ENCODE measurements at places on chromosomes 7 and 10. TPM values are rescaled to one million over a fixed set of nuclear protein-coding genes. Genes with fewer than 3 reads are reported as not detected.

DNA sequence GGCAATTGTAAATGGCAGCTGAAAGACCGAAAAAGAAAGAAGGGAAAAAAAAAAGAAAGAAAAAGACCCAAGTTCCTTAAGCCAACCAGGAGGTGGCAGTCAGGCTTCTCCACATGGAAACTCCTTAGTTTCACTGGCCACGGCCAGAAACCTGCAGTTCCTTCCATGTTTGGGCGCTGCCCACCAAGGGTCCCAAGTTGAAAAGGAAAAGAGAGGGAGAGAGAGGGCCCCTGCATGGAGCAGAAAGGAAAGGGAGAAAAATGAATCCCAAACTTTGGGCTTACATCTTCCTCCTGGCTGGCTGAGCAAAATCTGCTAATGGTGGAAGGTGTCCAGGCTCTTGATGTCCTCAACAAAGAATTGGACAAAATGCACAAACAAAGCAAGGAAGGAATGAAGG lies 31.8 kb upstream of the ABCA13 start:
- ATAC-seq, result no peak

- ATAC-seq, result no peak
Measured at GRCh38 chr7:20358106-20358505, 27.4 kb downstream of the ITGB8 start.

- no peak for ATAC-seq
Measured at GRCh38 chr7:109996927-109997326, 1094.0 kb upstream of the LRRN3 start.

- ATAC-seq, result no peak
Measured at GRCh38 chr7:89777499-89777898, 376.8 kb upstream of the STEAP1 start.

GRCh38 chr7:132145466-132145865 lies 430.8 kb downstream of the PLXNA4 start:
- ATAC-seq, result peak; percentile 84

DNA sequence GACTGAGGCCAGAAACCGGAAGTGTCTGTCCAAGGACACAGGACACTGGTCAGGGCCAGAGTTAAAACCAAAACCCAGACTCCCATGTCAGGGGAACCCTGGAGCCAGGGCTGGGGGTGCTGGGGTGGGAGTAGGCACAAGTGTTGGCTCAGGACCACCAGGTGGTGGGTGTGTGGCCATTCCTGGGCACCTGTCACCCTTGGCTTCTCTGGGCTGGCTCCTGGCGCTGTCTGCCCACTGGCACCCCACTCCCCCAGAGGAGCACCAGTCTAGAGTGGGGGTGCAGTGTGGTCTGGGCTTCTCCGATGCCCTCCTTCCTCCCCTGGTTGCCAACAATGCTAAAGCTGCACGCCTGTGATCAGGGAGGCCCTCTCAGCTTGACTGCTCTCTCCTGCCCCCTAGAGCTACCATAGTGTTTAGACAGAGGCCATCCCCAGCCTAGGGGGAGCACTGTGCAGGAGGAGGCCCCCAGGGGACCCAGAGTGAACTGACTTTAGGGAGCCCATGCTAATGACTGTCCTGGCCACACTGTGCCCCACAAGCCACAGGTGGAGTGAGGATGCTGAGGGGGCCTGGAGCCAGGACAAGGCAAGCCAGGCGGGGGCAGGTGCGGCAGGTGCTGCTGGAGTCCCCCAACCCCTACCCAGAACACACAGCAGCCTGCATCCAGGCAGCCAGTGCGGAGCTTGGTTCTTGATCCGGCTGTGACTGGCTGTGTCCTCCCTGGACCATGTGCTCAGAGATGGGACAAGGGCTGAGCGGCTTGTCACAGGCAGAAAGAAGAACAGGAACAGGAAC lies 11.0 kb downstream of the RASGEF1A start:
- ATAC-seq, result no peak

- no peak for ATAC-seq
Measured at GRCh38 chr10:90884431-90884830, 12.7 kb downstream of the RPP30 start.

DNA sequence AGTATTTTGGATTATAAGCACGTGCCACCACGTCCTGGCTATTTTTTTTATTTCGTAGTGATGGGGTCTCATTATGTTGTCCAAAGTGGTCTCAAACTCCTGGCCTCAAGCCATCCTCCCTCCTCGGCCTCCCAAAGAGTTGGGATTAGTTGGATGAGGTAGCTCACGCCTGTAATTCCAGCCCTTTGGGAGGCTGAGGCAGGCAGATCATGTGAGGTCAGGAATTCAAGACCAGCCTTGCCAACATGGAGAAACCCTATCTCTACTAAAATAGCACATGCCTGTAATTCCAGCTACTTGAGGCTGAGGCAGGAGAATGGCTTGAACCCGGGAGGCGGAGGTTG lies 21.8 kb upstream of the YWHAG start:
- no peak for ATAC-seq

GRCh38 chr10:81943583-81943982 lies 68.6 kb downstream of the NRG3 start:
- ATAC-seq, result no peak

- no peak for ATAC-seq
Measured at GRCh38 chr10:30705101-30705624, 75.6 kb upstream of the LYZL2 start.

DNA sequence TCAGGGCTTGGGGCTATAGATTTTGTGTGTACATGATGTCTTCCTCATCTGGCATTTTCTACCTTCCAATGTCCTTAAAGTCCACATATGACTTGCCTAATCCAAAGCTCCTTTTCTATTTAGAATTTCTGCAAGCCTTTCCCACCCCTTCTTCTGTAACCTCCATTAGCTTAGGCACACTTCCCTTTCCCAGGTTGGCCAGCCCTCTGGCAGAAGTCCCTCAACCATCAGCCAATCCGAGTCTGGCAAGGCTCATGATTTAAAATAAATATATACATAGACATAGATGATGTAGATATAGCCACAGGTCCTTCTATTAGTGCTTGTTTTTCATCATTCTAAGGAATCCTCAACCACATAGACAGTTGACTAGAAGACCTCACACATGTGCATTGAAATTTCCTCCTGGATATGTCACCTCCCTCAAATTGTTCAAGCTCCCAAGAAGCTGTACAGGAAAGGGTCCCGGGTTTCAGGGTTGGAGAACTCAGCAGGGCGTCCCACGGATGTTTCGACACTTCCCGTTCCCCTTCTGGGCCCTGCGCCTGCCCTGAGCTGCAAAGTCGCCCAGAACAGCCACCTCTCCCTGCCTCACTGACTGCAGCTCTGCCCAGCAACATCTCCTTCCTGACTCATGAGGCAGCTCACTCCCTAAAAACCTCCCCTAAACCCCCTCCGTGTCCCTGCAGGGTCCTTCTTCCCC lies 20.4 kb upstream of the PIK3AP1 start:
- ATAC-seq, result peak; percentile 76

The EPHA1 gene
- 0.78 TPM for total RNA-seq

DNA sequence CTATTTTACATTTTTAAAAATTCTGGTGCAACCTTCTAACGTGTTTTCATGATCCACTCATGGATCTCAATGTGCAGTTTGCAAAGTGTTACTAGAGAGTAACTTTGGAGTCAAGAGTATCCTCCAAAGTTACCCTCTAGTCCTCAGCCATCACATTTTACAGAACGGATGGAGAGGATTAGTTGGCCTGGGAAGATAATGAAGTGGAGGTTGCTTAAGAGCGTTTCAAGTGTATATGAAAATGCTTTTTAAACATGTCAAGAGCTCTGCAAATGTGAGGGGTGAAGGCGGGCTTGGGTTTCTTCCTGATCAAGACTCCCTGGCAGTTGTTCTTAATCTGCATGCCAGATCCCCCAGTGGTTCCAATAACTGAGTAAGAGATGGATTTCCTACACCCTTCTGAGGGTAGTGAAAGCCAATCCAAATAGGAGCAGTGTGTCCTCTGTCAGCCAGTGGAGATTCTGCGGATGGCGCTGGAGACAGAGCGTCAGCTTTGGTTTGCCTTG lies 299.4 kb upstream of the NPVF start:
- ATAC-seq, result no peak

- ATAC-seq, result no peak
Measured at GRCh38 chr7:15848901-15849300, 162.4 kb upstream of the MEOX2 start.

GRCh38 chr10:1163204-1163660 lies 107.0 kb downstream of the WDR37 start:
- no peak for ATAC-seq

DNA sequence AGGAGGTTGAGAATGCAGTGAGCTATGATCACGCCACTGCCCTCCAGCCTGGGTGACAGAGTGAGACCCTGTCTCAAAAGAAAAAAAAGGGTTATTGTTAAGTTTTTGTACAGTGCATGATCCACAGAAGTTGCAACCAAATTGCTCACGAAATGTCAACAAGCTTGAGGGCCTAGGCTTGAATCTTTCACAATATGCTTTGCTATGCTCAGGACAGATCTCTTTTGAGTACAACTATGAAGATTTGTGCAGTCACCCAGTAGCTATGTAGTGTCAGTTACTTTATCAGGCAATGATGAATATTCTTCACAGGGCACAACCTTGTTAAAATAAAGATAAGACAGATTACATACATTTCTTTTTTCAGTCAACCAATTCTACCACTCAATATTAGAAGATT lies 109.2 kb downstream of the PRTFDC1 start:
- ATAC-seq, result no peak

The JAKMIP3 gene
- total RNA-seq, result 0.42 TPM

Data from gastroesophageal sphincter (tissue), 4 donors.